ENCODE measurements at places on chromosomes 2 and 18. TPM values are rescaled to one million over a fixed set of nuclear protein-coding genes. Genes with fewer than 3 reads are reported as not detected.

GRCh38 chr18:43060020-43060419 lies 55.5 kb downstream of the RIT2 start:
- no peak for DNase-seq

GRCh38 chr2:16645775-16646559 lies 19.7 kb downstream of the CYRIA start:
- DNase-seq = no peak

DNA sequence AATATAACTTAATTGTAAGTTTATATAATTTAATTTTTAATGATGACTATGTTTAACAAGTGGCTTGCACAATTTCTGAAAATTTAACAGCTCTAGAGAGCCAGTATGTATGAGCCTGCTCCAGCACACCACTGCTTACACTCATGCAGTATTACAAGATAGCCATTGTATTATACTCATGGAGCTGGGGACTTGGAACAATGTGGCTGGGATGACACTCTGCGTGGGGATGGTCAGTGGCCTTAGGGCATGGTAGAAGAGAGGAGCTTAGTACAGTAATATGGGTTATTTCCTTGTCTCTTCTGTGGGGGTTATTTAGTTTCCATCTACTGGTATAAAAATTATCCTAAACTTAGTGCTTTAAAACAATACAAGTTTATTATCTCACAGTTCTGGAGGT lies 105.1 kb upstream of the STON1 start:
- no peak for DNase-seq

- DNase-seq = no peak
These were observed 59.9 kb upstream of the KCNE4 start for GRCh38 chr2:222992137-222992536.

- no peak for DNase-seq
These were observed 80.3 kb upstream of the GRB14 start for GRCh38 chr2:164701565-164701964.

- DNase-seq = no peak
These were observed 64.6 kb downstream of the BMP10 start for GRCh38 chr2:68806511-68807109.

DNA sequence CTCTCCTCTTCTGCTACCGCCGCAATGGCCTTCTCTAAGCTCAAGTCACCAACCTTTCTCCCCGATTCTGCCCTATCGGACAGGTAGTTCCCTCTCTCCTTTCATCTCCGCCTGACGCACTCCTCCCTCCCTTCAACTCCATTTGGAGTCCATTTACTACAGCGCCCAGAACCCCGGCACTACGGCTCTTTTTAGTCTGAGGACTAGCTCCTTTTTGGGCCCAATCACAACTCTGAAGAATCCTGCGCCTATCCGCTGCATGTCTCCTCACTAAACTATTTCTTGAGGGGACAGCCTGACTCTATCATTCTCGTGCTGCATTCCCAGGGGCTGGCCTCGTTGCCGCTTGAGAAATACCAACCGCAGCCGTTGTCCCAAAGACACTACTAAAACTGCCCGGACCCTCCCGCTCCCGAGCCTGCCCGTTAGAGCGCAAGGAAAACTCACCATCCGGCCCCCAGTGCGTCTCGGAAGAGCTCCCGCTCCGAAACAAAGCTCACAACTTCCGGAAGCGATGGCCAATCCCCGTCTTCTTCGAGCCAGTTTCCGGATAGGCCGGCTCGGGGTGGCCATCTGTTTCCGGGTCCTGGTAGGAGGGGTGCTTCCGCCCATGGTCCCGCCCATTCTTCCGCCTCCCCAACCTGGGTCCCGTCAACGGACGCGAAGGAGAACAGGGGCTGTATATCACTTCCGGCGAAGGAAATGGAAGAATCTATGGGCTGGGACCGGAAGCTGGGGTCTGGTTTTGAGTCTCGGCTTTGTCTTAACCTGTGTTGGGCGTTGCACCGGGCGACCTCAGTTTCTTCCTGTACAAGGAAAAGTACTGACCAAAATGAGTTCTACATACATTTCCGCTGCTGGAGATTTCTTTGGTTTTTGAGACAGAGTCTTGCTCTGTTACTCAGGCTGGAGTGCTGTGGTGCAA lies at the start of gene TPRKB:
TSS of gene TPRKB (minus strand) at position 491 of the 925 bp plus-strand sequence. CDS start 2,776 bp downstream, outside the sequence.
- peak; percentile 97 for DNase-seq

- DNase-seq = peak; percentile 82
These were observed 519 bp downstream of the METTL4 start for GRCh38 chr18:2570772-2571199.

- DNase-seq = peak; percentile 72
These were observed 273.5 kb downstream of the CDH20 start for GRCh38 chr18:61606759-61607158.

- DNase-seq = no peak
These were observed 379.3 kb upstream of the PKDCC start for GRCh38 chr2:41668529-41668928.

DNA sequence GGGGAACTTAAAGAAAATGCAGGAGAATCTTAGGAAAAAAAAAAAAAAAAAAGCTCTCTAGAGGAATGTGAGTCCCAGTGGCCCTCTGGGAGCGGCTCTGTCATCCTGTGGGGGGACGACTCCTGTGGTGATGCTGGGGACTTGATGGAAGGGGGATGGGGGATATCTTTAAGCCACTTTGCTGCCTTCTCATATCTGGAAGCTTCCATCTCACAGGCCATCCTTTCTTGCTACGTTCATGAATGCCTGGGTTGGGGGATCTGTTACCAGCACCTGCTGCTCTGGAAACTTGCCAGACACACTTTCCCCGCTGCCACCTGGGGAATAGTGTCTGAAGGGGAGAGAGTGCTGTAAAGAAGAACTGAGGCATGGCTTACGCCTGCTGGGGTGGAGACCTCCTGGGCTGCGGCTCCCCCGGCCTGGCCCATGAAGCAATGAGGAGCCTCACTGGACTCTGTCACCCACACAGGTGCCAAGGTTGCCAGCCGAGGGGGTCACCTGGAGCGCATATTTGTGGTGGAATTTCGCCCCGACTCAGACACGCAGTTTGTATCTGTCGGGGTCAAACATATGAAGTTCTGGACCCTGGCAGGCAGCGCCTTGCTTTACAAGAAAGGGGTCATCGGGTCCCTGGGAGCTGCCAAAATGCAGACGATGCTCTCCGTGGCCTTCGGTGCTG lies 92.8 kb downstream of the RTN4 start:
- no peak for DNase-seq

DNA sequence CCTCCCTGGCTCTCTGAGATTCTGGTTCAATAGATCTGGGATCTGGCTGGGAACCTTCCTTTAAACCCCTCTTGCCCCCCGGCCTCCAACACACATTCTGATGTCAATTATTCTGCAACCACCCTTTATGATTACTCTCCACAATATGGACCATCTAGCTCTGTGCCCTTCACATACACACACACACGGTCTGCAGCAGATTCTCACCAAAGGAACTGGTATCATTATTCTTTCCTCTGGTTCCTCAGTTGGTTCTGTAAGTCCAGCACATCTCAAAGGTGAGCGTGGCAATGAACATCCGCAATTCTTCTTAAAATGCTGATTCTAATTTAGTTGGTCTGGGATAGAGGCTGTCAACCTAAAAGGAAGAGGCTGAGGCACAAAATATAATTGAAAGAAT lies 2.8 kb upstream of the TMEM163 start:
- no peak for DNase-seq

DNA sequence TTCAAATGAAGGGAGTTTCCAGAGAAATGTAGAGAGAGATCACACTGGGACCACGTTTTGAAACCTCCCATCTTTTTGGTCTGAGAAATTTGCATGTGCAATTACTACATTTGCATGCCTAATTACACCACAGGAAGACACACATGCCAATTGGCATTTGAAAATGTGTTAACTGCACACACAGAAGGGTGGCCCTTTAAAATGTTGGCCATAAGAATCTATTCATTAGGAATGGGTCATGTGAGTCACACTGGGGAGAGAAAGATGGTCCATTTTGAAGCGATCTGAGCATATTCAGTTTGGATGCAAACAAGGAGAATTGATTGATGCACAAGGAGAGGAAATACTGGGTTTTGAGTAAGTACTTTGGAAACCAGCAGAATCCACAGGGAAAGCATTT lies 1407.1 kb upstream of the ACVR2A start:
- DNase-seq = no peak

DNA sequence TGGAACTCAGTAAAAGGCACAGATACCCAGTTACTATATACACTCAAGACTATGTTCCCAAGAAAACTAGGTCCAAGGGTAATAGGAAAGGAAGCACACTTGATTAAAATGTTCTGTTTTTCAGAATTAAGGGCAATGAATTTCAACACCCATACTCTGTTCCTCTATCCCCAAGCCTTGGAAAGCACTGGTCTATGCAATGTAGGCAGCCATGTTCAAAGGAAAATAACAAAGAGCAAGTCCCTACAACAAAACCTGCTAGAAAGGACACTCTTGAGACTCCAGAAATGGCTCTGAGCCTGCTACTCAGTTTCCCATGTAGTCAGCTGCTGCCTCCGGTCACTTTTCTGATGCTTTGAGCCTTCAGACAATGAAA lies 6.8 kb downstream of the CYB5A start:
- no peak for DNase-seq

DNA sequence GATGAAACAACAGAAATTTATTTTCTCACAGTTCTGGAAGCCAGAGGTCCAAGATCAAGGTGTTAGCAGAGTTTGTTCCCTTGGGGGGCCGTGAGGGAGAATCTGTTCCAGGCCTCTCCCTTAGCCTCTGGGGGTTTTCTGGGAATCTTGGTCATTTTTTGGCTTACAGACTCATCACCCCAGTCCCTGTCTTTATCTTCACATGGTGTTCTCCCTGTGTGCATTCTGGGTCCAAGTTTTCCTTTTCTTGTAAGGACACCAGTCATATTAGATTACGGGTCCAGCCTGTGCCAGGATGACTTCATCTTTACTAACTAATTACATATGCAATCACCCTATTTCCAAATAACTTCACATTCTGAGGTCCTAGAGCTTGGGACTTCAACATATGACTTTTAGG lies 292.5 kb upstream of the TRIB2 start:
- DNase-seq = no peak

DNA sequence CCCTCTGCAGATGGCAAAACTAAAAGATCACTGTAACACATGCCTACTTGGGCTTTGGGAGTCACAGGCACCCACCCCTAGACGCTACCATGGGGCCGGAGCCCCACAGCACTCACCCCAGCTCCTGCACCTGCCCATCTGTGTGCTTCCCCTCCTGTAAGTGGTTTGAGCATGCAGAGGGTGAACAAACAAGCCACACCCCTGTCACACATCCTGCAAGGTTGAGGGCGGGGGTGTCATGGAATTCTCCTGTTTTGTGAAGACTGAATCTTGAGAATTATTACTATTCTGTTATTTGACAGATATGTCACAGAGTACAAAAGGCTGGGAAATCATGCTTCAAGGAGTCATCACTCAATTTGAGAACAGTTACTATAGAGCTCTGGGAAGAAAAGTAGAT lies 60.9 kb downstream of the RFTN2 start:
- DNase-seq = no peak

GRCh38 chr18:73617981-73618380 lies 529.7 kb downstream of the FBXO15 start:
- DNase-seq = no peak

DNA sequence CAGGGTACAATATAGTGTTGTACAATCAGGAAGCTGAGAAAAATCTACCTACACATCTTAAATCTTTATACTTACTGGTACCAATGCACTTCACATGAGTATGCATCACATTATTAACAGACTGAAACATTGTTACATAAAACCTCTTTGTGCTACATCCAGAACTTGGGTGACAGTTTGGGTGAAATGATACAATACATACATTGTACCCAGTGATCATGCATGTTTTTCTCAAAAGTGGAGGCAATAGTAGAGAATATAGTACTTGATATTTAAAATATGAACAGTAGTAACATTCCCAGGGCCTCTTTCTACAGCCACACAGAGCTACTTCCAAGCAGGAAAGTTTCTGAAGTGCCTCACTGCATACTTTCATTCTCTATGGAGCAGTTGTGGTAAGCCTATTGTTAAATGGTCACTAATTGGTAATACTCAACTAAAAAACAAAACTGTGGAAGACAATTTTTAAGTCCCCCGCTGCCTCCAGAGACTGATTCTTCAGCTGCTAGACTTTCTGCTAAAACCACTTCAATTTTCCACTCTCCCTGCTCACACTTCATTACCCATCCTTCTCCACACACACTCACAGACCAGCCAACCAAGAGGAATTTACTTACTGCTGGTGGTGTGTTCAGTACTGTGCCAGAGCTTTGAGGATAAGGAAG lies 22.9 kb upstream of the GRB14 start:
- no peak for DNase-seq

DNA sequence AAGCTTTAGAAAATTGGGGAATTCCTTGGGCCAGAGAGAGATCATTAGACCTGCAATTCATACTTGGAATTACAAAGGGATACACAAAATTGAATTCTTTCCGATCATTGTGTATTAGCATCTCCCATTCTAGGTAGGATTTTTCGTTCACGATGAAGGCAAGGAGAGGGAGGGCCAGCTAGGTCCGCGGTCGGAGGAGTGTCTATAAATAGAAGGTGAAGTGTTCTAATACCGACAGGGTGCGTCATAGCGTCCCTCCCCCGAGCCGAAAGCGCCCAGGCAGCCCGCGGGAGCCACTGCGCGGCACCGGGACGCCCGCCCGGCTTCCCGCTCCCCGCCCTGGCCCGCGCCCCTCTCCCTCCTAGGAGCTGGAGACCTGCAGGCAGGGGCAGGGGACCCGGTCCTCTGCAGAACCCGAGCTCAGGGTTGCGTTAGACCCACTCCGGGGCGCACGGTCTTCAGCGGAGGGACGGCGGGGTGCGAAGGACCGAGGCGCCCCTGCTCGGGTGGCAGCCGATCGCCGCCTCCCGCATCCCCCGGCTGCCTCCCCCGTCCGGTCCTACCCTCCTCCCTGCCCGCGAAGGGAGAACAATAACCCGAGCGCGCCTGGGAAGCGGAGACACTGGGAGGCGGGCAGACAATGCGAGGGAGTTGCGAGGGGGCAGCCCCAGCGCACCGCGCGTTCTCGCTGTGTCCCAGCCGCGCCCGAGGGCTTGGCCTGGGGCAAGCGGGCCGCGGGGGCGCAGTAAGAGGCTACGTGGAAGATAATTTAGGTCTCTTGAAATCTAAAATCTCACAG lies 114.2 kb upstream of the SERTAD2 start:
- DNase-seq = peak; percentile 93

- no peak for DNase-seq
These were observed 211.9 kb downstream of the RBM43 start for GRCh38 chr2:151049746-151050145.

GRCh38 chr2:207352978-207353671 lies 176.6 kb upstream of the CREB1 start:
- no peak for DNase-seq

GRCh38 chr18:32373995-32374394 lies 96.7 kb downstream of the GAREM1 start:
- no peak for DNase-seq

Gene DYNAP
- total RNA-seq = not detected

Gene ACKR3
- 52.8 TPM for total RNA-seq

Gene SULT1C2
- total RNA-seq = 2.9 TPM

Gene EGR4
- total RNA-seq = not detected

Gene SPP2
- total RNA-seq = not detected

Gene MOCOS
- 0.60 TPM for total RNA-seq

Gene IL36G
- total RNA-seq = not detected

Gene DLX2
- total RNA-seq = not detected

Gene AGFG1
- total RNA-seq = 58.4 TPM

All from heart left ventricle (tissue), 16 donors.